T-helper 17 cell (primary cell): ENCODE measurements at places on chromosomes 11 and 22. TPM values are rescaled to one million over a fixed set of nuclear protein-coding genes. Genes with fewer than 3 reads are reported as not detected.
A peak's percentile ranks its signal among the peaks of the same experiment; 100 is the strongest.

- peak overlapping the region; percentile 87 for H3K4me3 ChIP-seq
- H3K4me1 ChIP-seq: peaks cover 6% of the 10 kb centered on the region
- DNase-seq: no peak
- H3K27me3 ChIP-seq: peaks cover 8% of the 10 kb centered on the region
- no peaks in the 10 kb centered on the region for H3K36me3 ChIP-seq
- H3K27ac ChIP-seq: no peak overlapping the region
These were observed 638 bp downstream of the PARVA start for GRCh38 chr11:12377824-12378593.

DNA sequence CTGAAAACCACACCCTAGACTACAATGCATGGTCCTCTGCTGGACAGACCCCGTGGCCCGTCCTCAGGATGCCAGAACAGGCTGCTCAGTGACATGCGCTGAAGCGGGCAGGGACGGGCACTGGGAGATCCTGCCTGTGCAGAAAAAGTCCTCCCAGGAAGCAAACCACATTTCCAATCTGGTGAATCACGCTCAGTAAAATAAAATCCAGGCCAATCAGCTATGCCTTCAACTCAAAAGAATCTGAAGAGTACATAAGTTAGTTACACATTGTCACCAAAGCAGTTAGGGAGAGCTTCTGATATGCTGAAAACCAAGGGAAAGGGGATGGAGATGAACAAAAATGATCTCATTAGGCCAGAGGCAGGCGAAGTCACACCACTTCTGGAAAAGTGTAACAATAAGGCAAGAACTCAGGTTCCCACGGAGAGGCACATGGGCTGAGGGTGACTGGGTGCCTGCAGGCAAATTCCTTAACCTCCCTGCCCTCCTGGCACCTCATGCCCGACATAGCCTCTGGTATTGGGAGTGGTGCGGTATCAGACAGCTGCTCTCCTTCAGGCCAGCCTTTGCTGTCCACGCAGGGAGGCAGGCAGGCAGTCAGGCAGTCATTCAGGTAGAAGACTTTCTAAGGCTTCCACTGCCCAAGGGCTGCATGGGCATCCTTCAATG is 66.4 kb downstream of the APOL5 start:
- H3K27ac ChIP-seq: no peak overlapping the region
- DNase-seq: no peak
- H3K4me3 ChIP-seq: no peak overlapping the region
- no peaks in the 10 kb centered on the region for H3K4me1 ChIP-seq

The GPR152 gene
- not detected for total RNA-seq

- no peak overlapping the region for H3K27ac ChIP-seq
- H3K36me3 ChIP-seq: no peaks in the 10 kb centered on the region
- peaks cover 34% of the 10 kb centered on the region for H3K27me3 ChIP-seq
These were observed 119.1 kb downstream of the MN1 start for GRCh38 chr22:27682437-27682836.

GRCh38 chr22:17853073-17853472 is 78.8 kb upstream of the BID start:
- H3K4me3 ChIP-seq: no peak overlapping the region
- peaks cover 4% of the 10 kb centered on the region for H3K4me1 ChIP-seq
- no peaks in the 10 kb centered on the region for H3K36me3 ChIP-seq

GRCh38 chr11:8707541-8708191 is 25.1 kb downstream of the RPL27A start:
- no peak for DNase-seq
- H3K36me3 ChIP-seq: no peaks in the 10 kb centered on the region
- H3K27me3 ChIP-seq: peaks cover 17% of the 10 kb centered on the region
- peaks cover 2% of the 10 kb centered on the region for H3K4me1 ChIP-seq

The PANX3 gene
- total RNA-seq: not detected

The RAB36 gene
- total RNA-seq: 1.1 TPM

DNA sequence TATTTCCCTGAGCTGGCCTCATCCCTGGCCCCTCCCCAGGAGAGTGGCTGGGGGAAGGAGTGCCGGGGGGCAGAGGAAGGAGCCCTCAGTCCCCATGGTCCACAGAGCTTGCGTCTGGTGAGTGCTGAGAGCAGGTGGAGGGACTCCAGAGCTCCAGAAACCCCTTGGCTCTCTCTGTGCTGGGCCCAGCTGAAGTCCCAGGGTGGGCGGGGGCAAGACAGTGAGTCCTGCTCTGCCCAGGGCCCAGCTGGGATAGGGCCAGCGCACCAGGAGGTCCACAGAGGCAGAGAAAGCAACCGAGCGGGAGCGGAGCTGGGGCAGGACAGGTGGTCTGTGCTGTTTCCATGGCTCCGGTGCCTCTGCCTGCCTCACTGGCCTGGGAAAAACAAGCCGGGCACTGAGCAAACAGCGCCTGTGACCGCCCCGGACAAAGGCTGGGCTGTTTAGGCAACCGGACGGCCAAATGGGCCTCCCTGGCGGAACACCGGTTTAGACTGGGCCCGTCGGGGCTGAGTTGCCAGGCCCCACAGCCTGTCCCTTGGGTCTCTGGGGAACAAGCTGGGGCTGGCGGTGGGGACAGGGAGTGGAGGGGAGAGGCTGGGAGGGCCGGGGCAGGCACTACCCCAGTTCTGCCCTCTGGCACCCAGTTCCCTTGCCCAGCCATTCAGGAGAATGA is 34.1 kb upstream of the WNT7B start:
- no peaks in the 10 kb centered on the region for H3K27me3 ChIP-seq
- H3K27ac ChIP-seq: no peak overlapping the region
- DNase-seq: no peak
- no peaks in the 10 kb centered on the region for H3K36me3 ChIP-seq
- peaks cover 7% of the 10 kb centered on the region for H3K4me1 ChIP-seq
- no peak overlapping the region for H3K4me3 ChIP-seq

GRCh38 chr11:19873730-19874129 is 161.1 kb downstream of the NAV2 start:
- H3K27me3 ChIP-seq: peaks cover 6% of the 10 kb centered on the region
- H3K4me1 ChIP-seq: no peaks in the 10 kb centered on the region
- no peak overlapping the region for H3K27ac ChIP-seq
- H3K36me3 ChIP-seq: no peaks in the 10 kb centered on the region
- DNase-seq: no peak

The PRG3 gene
- not detected for total RNA-seq

DNA sequence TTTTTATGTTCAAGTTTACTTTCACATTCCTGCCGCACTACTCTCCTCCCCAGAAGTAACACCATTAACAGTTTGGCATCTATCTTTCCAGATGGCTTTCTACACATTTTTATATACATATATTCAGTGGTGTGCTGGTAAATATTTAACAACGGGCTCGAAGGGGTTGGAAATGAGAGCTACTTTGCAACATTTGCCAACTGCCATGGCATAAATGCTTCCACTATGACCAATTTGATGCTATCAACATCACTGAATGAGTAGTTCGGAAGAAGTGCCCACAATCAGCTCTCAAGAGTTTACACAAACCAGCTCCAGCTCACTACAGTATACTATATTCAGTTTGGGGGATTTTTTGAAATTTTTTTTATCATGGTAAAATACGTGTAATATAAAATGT is 55.2 kb downstream of the RELT start:
- H3K4me3 ChIP-seq: no peak overlapping the region
- no peak overlapping the region for H3K27ac ChIP-seq
- H3K27me3 ChIP-seq: no peaks in the 10 kb centered on the region
- H3K36me3 ChIP-seq: peaks cover 6% of the 10 kb centered on the region
